ENCODE measurements at places on chromosomes 4 and X.

DNA sequence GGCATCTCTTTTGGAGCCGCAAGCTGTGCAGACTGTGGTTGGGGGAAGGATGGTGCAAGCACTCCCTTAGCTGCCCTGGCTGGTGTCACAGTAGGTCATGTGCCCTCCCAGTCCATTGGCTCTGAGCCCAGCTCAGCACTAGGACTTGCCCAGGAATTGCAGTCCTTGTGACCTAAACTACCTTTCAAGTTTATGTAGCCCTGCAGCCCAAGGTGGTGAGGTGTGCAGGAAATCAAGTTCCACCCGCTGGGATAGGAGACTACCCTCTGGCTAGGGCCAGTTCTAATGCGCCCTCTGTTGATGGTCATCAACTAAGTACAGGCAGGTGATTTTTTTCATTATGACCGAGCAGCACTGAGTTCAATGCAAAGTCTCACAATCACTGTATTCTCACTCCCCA, 335.2 kb downstream of the UBE2NL start:
- no peak for DNase-seq

DNA sequence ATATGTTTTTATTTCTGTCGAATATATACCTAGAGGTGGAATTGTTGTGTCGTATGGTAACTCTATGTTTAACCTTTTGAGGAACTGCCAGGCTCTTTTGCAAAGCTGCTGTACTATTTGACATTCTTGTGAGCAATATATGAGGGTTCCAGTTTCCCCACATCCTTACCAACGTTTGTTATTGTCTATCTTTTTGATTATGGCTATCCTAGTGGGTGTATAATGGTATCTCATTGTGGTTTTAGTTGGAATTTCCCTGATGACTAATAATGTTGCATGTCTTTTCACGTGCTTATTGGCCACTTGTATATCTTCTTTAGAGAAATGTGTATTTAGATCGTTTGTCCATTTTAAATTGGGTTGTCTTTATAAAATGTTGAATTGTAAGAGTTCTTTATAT, 24.5 kb downstream of the REPS2 start:
- peak; percentile 18 for DNase-seq

DNA sequence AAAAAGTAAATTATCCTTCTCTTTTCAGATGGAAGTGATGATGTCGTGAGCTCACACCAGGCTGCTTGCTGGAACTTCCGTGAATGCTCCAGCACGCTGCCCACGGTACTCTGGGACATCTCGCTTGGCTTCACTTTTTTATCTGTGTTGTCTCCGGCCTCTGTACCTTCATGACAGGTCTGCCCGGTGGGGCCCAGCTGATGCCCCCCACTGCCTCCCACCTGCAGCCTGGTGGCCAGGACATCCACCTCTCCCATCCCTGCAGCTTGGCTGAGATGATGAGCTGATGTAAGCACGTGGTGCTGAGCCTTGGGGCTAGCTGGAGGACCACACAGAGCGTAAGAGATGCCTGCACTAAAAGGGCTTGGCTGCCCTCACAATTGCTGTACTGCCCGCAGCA, 59.0 kb upstream of the HELT start:
- DNase-seq = no peak

DNA sequence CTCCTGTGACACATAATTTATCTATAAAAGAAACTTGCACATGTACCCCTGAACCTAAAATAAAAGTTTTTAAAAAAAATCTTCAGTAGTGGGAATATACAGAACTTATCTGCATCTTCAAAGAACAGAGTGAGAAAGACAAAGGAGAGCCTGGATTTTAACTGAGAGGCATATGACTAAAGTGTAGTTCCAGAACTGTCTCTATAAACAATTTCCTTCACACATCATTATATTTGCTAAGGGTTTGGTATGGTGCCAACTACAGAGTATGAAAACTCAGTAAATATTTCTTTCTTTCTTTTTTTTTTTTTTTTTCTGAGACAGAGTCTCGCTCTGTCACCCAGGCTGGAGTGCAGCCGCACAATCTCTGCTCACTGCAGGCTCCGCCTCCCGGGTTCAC, 49.9 kb upstream of the NFKB1 start:
- no peak for DNase-seq

DNA sequence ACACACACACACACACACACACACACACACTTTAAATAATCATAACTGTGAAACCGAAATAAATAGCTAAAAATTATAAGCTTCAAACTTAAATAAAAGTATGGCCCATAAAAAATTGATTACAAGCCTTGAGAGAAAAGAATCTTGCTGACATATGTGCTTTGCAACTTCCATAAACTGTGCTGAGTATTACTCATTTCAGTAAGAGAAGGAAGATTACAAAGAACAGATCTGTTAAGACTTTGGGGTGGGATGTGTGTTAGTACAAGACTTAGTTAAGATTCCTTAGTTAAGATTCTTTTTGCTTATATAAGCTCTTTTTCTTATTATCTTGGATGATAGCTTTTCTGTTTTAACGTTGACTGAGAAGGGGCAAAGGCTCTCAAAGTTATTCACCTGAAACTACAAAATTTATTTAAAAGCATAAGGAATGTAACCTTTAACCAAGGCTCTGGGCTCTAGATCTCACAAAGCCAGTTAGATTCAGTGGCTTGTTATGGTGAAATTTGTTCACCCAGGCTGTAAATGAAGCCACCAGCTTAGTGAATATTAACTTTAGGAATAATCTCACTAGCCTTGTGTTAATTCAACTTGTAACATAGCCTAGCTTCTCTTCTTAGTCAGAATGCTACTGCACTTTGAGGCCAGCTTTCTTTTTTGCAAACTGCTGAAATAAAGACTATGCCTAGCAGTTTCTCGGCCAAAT, 58.2 kb downstream of the ARSJ start:
- peak; percentile 48 for DNase-seq

- no peak for DNase-seq
Observed at GRCh38 chr4:173212379-173212778, 43.8 kb downstream of the GALNT7 start.

DNA sequence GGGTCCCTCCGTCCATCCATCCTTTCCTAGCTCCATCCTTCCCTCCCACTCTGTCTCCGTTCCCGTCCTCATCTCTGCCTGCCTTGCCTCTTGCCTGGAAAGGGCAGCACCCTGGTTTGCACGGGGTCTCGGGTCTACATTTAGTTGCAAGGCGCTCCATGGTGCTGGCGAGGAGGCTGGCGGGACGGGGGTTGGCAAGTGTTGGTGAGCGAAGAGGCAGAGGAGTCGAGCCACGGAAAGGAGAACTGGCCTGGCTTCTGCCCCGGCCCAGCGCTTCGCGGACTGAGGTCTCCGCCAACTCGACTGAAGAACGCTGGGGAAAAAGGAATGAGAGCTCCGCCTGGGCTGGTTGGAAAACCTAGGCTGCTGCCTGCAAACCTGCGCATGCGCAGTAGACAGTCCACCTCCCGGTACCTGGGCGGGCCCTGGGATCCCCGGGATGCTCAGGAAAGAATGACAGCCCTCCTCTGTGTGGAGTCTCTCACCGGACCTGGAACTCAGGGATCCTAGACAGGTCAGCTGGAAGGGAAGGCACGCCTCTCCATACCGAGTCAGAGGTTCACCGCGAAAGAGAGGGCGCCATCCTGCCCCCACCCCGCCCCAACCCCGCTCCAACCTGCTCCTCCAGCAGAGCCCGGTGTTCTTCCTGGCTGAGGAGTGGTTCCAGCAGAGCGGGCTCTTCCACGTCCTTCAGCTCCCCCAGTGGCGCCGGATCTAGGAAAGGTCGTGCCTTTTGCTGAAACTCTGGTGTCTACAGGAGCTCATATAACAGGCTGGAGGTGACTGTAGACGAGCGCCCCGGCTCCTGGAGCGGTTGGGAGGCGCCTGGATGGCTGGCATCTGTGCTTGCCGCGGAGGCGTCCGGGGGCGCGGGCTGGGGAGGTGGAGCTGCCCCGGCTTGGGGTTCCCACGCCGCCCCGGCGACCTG, 6.0 kb downstream of the FRG2 start:
- peak; percentile 28 for DNase-seq

DNA sequence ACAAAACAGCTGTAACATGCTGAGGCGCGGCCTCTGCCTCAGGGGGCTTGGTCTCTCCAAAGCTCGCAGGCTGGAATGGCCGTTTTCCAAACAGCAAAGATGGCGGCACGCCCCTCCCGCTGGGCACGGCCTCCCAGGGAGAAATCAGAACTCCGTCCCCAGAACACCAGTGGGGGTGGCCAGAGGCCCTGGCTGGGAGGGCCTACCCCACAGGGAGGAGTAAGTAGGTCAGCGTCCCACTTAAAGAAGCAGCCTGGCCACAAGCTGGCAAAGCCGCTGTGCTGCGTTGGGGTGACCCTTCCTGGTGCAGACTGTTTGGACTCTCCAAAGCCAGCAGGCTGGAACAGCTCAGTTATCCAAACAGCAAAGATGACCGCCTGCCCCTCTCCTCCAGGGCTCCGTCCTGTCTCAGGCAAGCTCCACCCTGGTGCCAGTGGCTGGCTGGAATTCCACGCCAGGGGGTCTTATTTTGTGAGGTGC, 862.8 kb downstream of the TRIML1 start:
- DNase-seq = no peak

GRCh38 chr4:119525771-119526712, 102.6 kb downstream of the PDE5A start:
- peak; percentile 42 for DNase-seq

GRCh38 chr4:40881096-40881495, 131.3 kb downstream of the NSUN7 start:
- no peak for DNase-seq

DNA sequence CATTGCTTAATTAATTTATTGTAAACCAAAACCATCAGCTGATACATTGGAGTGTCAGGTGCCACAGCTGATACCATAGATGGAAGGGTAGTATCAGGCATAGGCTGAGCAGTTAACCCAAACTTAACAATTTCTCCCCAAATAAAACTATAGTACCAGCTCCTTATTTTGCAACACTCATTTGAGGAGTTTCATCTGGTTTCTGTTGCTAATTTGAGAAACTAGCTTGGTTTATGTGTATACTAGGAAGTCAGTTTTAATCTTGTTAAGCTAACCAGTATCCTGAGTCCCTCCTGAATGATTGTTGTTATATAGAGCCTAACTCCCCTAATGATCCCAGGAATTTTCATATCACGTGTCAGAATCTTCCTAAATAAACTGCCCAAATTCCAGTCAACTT, 12.7 kb downstream of the DCAF16 start:
- DNase-seq = no peak

- no peak for DNase-seq
Observed at GRCh38 chr4:48167538-48168263, 33.7 kb upstream of the TXK start.
